Activated CD4-positive, alpha-beta memory T cell treated with anti-CD3 and anti-CD28 coated beads for 36 hours (primary cell): ENCODE measurements at places on chromosomes 6 and 20. TPM values are rescaled to one million over a fixed set of nuclear protein-coding genes. Genes with fewer than 3 reads are reported as not detected.

DNA sequence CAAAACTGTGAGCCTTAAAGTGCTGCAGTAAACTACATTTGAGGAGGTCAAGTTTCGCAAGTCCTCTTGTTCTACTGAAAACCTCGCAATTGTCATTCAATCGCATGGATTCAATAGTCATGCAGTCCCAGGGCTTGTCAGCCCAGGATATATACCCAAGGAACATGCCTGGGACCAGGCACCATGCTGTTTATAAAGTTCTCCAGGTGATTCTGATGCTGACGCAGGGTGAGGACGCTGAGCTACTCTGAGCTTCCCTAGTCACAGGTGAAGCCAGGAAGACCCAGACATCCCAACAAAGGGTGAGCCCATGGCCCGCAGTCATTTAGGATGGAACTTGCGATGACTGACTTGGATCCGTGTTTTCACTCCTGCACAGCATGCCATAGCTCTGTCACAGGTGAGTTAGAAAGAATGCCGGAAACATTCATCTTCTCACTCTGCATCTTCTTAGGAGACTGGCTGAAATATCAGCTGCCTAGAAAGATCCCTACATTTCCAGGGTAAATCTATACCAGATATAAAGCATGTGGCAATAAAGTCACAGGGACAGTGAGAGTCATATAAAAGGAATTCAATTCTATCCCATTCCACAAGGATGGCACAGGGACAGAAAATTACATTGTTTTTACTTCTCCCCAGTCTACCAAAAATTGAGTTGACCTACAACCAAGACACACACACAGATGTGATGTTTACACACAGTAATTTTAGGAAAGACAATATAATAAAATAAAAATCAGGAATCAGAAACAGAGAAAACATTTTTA lies 27.0 kb upstream of the SSTR4 start:
- H3K36me3 ChIP-seq: no peaks in the 10 kb centered on the region
- no peak for DNase-seq
- no peak overlapping the region for H3K4me3 ChIP-seq
- H3K27ac ChIP-seq: no peak overlapping the region
- no peaks in the 10 kb centered on the region for H3K4me1 ChIP-seq

DNA sequence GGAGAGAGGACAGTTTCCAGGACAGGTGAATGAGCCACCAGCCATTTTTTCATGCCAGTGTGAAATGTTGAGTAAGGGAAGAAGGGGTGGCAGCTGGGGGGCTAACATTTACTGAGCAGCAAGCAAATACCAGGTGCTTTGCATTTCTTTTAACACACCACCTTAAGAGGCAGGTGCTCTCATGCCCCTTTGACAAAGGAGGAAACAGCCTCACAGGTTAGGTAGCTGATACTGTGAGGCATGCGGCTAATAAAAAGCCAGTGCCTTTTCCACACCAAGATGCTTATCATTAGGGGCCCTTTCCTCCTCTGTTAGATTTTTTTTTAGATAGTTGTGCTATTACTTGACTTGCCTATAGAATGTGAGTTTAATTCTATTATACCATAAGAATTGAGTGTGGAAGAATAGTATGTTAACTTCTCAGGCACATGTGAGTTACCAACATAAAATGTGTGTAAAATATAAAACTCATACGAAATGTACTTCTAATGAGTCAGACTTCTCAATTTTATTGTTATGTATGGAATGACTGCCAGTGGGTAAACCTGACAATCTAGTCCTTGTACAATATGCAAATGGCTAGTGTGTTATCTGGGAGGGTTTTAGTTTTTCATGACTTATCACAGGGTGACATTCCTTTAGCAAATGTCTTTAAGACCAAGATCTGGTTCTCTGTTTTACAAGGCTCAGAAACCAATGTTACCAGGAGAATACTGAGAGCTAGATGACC lies 260.0 kb downstream of the TMEM242 start:
- H3K27me3 ChIP-seq: no peaks in the 10 kb centered on the region
- DNase-seq: no peak
- no peak overlapping the region for H3K4me3 ChIP-seq
- H3K36me3 ChIP-seq: no peaks in the 10 kb centered on the region
- H3K27ac ChIP-seq: peak overlapping the region; percentile 42
- H3K4me1 ChIP-seq: peaks cover 60% of the 10 kb centered on the region

- no peaks in the 10 kb centered on the region for H3K36me3 ChIP-seq
- H3K4me3 ChIP-seq: no peak overlapping the region
- no peaks in the 10 kb centered on the region for H3K27me3 ChIP-seq
- no peak for DNase-seq
- H3K4me1 ChIP-seq: peaks cover 21% of the 10 kb centered on the region
Observed at GRCh38 chr6:30752157-30752927, 8.0 kb upstream of the IER3 start.

DNA sequence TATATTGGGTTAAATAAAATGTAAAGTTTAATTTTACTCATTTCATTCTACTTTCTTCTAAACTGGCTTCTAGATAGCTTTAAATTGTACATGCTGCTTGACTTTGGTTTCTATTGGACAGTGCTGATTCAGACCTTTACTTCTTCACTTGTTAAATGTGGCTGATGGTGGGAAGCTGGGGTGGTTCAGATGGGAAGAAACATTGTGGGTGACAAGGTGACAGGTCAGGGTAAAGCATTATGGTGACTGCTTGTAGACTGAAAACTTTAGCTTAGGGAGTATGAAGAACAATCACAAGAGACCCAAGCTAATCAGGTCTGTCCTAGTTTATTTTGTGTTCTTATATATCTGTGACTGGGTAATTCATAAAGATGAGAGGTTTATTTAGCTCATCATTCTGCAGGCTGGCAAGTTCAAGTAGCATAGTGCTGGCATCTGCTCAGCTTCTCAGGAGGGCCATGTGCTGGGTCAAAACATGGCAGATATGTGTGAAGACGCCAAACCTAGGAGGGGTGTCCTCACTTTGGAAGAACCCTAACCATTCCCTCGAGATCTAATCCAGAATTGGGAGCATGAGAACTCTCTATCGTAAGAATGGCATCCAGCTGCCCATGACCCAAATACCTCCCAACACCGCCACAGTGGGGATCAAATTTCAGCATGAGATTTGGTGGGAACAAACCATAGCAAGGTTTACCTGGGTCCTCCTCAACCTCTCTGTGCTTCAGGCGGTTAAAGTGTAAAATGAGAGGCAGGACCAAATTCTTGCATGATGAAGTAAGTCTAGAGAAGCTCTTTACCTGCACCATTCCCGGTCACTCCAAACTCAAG lies 102.8 kb downstream of the FYN start:
- H3K4me1 ChIP-seq: peaks cover 91% of the 10 kb centered on the region
- DNase-seq: peak; percentile 42
- H3K27me3 ChIP-seq: no peaks in the 10 kb centered on the region
- peaks cover 35% of the 10 kb centered on the region for H3K36me3 ChIP-seq
- H3K4me3 ChIP-seq: no peak overlapping the region

IL17F gene
- total RNA-seq: 113 TPM

DNA sequence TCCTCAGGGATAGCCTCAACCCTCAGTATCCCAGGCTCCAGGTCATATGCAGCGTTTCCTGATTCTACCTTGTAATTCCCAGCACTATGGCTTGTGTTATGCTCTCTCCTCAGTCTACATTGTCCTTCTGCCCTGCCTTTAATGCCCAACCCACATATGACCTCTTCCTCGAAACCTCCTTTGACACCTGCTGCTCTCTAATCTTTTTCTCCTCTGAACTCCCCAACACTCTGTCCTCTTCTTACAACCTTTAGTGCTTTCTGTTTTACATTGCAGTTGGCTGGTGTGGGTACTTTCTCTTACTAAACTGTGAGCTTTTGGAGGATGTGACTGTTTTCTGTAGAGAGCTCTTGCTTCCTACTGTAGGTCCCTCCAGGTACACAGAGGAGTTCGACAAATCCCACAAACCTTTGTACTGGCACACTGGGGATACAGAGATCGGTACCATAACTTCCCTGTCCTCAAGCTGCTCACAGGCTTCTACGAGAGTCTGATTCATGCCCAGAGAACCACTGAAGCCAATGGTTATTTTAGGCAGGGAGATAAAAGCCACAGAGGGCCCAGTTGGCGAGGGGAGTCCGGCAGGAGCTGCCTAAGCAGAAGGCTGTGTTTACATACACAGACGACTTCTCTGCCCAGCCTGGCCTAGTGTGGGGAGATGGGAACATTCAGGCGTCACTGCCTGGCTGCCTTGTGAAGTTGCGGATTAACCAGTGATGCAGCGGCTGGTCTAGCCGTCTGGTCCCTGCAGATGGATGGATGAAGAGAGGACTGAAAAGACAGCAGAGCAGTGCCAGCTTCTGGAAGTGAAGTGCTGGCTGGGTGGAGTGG lies 8.4 kb upstream of the EPB41L1 start:
- no peaks in the 10 kb centered on the region for H3K36me3 ChIP-seq
- no peak overlapping the region for H3K27ac ChIP-seq
- H3K4me3 ChIP-seq: no peak overlapping the region
- H3K27me3 ChIP-seq: peaks cover 14% of the 10 kb centered on the region

GRCh38 chr6:169558378-169558773 lies 143.5 kb downstream of the WDR27 start:
- no peak for DNase-seq
- peaks cover 34% of the 10 kb centered on the region for H3K36me3 ChIP-seq
- H3K4me3 ChIP-seq: no peak overlapping the region
- H3K27ac ChIP-seq: no peak overlapping the region

DNA sequence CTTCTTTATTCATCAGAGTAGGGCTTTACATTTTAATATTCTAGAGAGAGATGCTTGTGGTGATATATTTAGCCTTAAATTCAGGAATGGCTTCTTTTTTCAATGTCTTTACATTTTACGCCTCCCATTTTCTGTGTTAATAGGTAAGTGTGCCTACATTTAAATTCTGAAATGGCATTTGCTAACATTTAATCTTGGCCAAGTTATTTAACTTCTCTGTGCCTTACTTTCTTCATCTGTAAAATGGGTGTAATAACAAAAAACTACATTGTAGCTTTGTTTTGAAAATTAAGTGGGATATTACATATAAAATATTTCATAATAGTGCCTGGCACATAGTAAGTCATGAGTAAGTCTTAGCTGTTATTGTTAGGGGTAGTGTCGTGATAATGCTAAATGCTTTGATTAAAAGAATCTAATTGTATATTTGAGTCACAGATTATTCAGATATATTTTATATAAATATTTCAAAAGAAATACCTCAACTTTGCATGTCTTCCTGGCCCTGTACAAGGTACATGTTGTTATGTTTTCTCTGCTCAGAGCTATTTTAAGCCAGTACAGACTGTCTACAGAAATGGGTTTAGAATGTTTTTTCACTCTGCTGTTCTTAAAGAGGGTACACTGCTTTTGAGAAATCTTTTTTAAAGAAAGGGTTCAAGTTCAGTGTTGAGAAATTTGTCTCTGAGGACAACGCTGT lies 18.8 kb downstream of the CARMIL1 start:
- DNase-seq: no peak
- no peaks in the 10 kb centered on the region for H3K27me3 ChIP-seq
- no peak overlapping the region for H3K4me3 ChIP-seq

CSE1L gene
- total RNA-seq: 109 TPM
